ENCODE measurements at places on chromosomes 3 and 15. TPM values are rescaled to one million over a fixed set of nuclear protein-coding genes. Genes with fewer than 3 reads are reported as not detected.
A peak's percentile ranks its signal among the peaks of the same experiment; 100 is the strongest.

Gene GRM2
- 0.20 TPM for total RNA-seq

Gene CMSS1
- total RNA-seq: 110 TPM

Gene NR1I2
- total RNA-seq: 1.0 TPM

Gene GHSR
- not detected for total RNA-seq

Gene NMNAT3
- total RNA-seq: 4.5 TPM

Gene TPRA1
- total RNA-seq: 28.0 TPM

Gene TTLL13
- 0.20 TPM for total RNA-seq

Gene GOLGA8J
- not detected for total RNA-seq

Gene FANCD2OS
- not detected for total RNA-seq

Gene CPN2
- not detected for total RNA-seq

Gene SRGAP3
- total RNA-seq: 2.5 TPM

Gene BSN
- 0.09 TPM for total RNA-seq

Gene GOLGA8T
- 0.18 TPM for total RNA-seq

Gene CRABP1
- 0.36 TPM for total RNA-seq

Gene OXTR
- 1.1 TPM for total RNA-seq

DNA sequence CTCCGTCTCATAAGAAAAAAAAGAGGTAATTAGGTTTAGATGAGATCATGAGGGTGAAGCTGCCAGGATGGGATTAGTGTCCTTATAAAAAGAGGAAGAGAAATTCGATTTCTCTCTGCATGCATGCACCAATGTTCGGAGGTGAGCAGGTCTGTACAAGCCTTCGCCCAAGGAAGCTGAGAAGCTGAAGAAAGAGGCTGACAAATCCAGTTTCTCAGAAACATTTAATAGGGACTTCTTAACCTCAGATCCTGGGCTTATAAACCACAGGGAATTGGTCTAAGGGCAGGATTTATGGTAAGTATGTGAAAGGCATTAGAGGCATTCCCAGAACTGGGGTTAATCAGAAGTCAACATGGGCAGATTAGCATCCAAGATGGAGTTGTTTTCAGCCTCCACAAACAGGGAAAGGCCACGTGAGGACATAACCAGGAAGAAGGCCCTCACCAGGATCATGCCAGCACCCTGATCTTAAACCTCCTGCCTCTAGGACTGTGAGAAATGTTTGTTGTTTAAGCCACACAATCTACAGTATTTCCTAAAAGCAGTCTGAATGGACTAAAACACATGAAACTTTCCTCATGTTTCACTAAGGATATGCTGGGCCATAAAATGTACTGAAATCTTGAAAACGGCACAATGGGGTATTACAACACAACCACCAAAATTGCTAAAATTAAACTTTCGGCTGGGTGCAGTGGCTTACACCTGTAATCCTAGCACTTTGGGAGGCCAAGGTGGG, 11.3 kb downstream of the SHISA5 start:
- DNase-seq: no peak

DNA sequence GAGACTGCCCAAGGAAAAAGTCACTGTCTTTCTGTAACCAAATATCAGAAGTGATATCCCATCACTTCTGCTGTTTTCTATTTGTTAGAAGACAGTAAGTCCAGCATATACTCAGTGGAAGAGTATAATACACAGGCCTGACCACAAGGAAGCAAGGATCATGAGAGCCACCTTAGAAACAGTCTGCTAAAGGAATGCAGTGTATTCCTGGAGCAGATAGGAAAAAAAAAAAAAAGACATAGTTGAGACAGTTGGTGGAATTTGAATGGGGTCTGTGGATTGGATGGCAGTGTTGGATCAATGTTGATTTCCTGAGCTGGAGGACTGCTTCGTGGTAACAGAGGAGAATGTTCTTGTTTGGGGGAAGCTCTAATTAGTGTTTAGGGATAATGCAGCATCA, 26.5 kb upstream of the FBXL2 start:
- DNase-seq: no peak

GRCh38 chr3:195755391-195755790, 34.6 kb downstream of the MUC20 start:
- no peak for DNase-seq

GRCh38 chr15:101193806-101194545, 57.9 kb downstream of the CHSY1 start:
- no peak for DNase-seq

DNA sequence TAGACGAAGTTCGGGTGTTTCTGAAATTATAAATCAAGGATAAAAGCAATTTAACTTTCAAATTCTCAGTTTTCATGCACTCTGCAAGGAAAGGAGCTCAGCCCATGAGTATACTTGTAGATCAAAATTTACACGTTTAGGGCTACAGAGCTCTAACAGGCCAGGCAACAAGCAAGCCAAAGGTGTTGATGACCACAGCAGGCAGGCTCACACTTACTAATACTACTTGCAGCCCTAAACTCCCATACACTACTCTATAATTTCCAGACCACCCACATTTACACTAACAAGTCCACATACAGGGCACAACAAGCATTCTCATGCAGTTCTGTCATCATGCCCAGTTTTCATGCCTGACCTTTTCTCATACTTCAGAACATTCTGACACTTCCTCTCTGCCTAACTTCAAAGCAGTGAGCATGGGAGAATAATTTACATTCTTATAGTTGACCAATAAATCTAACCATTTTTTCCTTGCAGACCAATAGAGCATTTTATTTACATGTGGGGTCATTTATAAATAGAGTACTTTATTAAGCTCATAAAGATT, 124.7 kb upstream of the FRMD4B start:
- DNase-seq: no peak

DNA sequence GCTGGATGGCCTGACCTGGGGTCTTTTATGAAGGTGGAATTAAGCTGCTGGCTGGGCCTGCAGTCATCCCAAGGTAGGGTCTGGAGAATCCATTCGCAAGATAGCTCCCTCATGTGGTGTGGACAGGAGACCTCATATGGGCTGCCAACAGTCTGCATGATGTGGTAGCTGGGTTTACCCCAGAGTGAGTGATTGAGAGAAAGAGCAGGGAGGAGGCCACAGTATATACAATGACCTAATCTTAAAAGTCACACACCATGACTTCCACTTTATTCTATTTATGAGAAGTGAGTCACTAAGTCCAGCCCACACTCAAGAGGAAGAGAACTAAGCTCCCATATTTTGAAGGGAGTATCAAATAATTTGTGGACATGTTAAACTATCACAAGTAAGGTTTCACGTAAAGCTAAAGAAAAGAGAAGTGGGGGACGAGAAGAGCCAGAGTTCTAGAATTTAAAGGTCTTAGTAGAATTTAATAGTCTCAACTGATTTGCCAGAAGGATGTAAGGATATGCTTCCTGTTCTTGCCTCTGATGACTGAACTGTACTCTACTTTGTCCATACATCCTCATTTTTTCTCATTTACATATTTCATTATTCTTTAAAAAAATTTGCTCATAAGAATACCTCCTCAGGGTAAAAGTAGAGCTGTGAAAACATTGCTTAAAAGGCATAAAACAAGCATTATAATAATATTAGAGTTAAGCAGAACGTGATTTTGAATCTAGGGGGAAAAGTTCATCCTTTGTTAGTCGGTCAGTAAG, 184.4 kb downstream of the PEX5L start:
- DNase-seq: no peak

DNA sequence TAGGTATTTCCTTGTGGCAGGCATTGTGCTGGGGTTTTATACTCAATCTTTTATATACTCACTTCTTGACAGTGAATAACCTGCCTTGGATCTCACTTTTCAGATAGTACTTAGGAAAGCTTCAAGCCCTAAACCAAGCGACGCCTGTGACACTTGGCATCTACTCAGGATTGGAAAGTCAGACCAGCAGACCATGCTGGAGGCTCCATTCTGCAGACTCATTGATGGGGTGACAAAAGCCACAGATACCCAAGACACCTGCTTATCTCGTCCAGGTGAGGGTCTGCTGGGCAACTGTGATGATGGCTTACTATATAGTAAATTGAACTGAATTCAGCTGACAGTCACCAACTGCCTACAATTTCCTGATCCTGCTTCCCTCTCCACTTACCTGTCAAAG, 79.4 kb upstream of the MRPS22 start:
- DNase-seq: no peak

DNA sequence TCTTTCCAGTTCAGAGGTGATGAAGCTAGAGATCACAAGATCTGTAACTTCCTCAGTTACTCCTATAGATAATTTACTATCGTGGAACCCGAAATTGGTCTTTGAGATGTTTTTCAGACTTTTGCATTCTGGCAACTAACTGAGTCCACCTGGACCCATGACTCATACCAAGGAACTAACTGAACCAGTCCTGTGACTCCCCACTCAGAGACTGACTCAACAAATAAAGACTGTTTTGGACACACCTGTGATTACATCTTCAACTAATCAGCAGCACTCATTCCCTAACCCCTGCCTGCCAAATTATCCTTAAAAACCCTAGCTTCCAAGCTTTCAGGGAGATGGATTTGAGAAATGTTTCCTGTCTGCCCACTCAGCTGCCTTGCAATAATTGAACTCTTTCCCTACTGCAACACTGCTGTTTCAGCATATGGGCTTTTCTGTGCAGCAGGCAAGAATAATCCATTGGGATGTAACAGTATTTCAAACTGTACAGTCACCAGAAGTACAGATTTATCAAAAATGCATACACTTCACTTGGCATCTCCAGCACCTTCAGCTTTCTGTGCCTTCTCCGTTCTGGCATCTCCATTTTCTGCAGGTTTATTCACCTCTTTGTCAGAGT, 57.7 kb downstream of the GATM start:
- no peak for DNase-seq

DNA sequence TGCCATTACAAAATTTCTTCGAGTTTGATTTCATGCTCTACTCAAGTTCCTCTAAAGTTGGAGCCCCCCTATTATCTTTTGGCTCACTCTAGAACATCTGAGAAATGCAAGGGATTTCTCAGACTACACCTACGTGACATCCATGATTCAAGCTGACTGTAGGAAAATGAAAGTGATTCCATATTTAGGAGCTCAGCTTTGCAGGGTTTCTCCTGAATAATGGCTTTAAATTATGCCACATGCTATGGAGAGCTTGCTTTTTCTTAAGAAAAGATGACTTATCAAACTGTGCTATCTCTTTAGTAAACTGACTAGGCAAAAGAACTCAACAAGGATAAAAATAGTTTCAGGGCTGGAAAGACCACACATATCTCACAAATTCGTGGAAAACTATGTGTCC, 292.1 kb downstream of the LSAMP start:
- no peak for DNase-seq

GRCh38 chr15:69729167-69729748, 276.6 kb downstream of the RPLP1 start:
- DNase-seq: peak; percentile 85

DNA sequence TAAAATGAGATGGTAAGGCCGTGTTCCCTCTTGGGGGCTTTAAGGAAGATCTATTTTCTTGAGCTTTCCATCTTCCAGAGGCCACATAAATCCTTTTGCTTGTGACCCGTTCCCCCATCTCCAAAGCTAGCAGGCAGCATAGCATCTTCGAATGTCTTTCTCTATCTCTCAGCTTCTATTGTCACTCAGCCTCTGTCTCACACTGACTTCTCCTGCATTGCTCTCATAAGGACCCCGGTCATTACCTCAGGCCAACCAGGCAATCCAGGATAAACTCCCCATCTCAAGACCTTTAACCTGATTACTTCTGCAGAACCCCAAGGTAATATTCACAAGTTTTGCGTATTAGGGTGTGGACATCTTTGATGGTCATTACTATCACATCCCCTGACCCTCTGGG, 250.3 kb upstream of the SOX2 start:
- no peak for DNase-seq

DNA sequence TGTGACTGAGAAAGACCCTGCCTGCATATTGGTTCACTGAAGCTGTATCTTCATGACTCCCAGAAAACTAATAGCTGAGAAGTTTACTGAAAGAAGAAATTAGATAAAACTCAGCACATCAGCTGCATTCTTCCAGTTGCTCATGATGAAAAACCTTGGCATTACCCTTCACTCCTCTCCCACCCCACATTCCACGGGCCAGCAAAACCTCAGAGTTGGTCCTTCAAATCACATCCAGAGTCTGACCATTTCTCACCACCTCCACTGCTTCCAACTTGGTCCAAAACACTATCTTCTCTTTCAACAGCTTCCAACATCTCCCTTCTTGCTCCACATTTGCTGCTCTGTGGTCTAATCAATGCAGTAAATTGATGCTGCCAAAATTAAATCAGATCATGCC, 97.1 kb downstream of the CD47 start:
- DNase-seq: no peak

- no peak for DNase-seq
Observed at GRCh38 chr3:144141496-144141895, 169.9 kb downstream of the DIPK2A start.

- DNase-seq: no peak
Observed at GRCh38 chr3:149454746-149455145, 19.8 kb upstream of the TM4SF4 start.

- no peak for DNase-seq
Observed at GRCh38 chr15:38598749-38599148, 34.1 kb upstream of the RASGRP1 start.

- no peak for DNase-seq
Observed at GRCh38 chr3:157093096-157093495, 66.9 kb downstream of the CCNL1 start.

DNA sequence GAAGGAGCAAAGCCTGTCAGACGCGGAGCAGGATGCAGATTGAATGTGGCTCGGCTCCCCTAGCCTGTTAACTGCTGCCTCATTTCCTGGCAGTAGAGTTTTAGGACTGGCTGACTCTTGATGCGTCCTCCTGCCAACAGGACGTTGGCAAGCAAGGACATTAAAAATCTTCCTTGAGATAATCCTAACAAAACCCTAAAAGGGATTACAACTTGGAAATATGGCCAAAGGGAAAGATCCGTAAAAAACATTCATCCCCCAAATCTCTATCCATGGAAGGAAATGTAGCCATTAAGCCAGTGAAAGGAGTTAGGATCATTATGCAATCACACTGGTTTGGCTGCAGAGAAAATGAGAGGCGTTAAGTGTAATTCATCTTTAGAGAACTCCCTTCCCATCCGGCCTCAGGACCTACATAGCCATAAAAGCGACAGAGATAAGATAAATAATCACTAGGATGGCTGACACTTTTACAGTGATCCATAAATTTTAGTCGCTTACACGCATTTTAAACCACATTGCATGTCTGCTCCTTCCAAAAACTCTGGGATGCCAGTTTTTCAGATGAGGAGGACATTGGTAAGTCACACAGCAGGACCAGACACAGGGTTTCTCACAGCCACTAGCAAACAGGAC, 44.5 kb upstream of the C3orf80 start:
- no peak for DNase-seq

GRCh38 chr3:46383211-46383950, 12.6 kb downstream of the CCR5 start:
- DNase-seq: no peak

DNA sequence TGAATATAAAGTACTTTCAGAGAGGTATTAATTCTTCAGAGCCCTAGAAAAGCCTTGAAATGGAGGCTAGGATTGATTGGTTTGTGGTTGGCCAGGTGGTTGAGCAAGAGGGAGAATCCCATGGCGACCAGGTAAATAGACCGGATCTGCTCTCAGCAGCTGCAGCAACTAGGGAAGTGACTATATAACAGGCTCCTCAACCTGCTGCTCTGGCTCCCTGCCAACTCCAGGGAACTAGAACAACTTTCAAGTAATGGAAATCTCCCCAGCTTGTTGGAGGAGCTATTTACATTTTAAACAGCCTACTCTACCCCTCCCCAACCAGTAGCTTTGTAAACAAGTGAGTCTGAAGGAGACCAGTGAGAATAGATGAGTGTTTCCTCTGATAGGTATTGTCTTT, 121.8 kb upstream of the CADM2 start:
- no peak for DNase-seq

- DNase-seq: no peak
Observed at GRCh38 chr3:10272977-10273376, 19.8 kb downstream of the GHRL start.

GRCh38 chr3:29430558-29430971, 149.7 kb downstream of the RBMS3 start:
- DNase-seq: no peak

All from activated CD8-positive, alpha-beta T cell treated with anti-CD3 and anti-CD28 coated beads for 36 hours (primary cell).